ENCODE measurements at places on chromosomes 13 and 19. TPM values are rescaled to one million over a fixed set of nuclear protein-coding genes. Genes with fewer than 3 reads are reported as not detected.
A peak's percentile ranks its signal among the peaks of the same experiment; 100 is the strongest.

TNFSF13B gene
- 1.8 TPM for total RNA-seq

KCNJ14 gene
- 0.95 TPM for total RNA-seq

BRME1 gene
- total RNA-seq, result 3.4 TPM

RAVER1 gene
- 46.1 TPM for total RNA-seq

ZNF93 gene
- total RNA-seq, result 30.4 TPM

GRCh38 chr19:1167687-1168571 is 6.1 kb downstream of the SBNO2 start:
- H3K36me3 ChIP-seq, result peaks cover 16% of the 10 kb centered on the region
- H3K4me3 ChIP-seq, result no peak overlapping the region
- no peak for DNase-seq
- peaks cover 15% of the 10 kb centered on the region for H3K27me3 ChIP-seq

DNA sequence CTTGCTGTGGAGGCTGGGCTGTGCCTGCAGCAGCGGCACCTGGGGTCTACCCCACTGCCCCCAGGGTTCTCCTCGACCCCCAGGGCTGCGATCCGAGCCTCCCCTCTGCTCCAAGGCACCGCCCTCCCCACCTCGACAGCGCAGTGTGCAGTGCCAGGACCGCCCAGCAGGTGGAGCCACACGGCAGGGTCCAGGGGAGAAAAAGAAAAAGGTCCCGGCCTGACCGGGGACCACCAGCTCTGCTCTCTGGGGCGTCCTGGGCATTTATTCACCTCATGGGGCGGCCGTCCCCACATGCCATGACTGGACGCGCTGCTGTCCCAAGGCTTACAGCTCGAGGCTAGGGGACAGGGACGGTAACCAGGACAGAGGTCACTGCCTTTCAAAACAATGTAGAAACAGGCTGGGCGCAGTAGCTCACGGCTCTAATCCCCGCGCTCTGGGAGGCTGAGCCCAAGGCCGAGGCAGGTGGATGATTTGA is 10.6 kb downstream of the REXO1 start:
- H3K4me1 ChIP-seq, result peaks cover 23% of the 10 kb centered on the region
- no peak overlapping the region for H3K27ac ChIP-seq
- DNase-seq, result peak; percentile 86
- H3K4me3 ChIP-seq, result no peak overlapping the region
- peaks cover 15% of the 10 kb centered on the region for H3K27me3 ChIP-seq

DNA sequence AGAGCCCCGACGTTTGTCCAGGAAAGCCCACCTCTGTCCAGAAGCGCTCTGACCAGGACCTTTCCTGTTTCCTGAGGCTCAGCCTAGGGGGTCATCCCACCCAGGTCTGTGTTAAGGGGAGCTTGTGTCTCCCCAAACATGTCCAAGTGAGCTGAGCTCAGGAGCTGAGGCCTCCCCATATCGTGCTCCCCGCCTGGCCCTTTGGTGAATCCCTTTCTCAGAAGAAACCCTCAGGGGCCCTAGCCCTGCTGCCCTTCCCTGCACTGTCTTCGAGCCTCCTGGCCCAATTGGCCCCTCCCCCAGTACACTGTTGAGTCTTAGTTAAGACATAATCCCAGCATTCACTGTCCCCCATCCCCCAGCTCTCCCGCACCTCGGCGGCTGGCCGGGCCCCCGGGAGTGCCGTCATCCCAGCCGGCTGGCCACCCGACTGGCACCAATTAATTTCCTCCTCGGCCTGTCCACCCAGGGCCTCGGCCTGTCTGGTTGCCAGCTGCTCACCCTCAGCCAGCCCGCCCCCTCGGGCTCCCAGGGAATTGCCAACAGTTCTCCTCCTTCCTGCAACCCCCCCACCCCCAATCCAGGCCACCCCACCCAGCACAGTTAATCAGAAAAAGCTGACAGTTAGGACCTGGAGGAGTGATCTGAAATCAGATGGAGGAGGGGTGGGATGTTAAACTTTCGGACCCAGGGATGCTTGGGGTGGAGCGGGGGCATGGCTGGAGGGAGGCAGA is 13.6 kb downstream of the IER2 start:
- peak overlapping the region; percentile 83 for H3K4me3 ChIP-seq
- peak overlapping the region; percentile 100 for H3K27ac ChIP-seq
- H3K27me3 ChIP-seq, result peaks cover 7% of the 10 kb centered on the region
- peak; percentile 83 for DNase-seq
- H3K4me1 ChIP-seq, result peaks cover 38% of the 10 kb centered on the region
- no peaks in the 10 kb centered on the region for H3K36me3 ChIP-seq

DNA sequence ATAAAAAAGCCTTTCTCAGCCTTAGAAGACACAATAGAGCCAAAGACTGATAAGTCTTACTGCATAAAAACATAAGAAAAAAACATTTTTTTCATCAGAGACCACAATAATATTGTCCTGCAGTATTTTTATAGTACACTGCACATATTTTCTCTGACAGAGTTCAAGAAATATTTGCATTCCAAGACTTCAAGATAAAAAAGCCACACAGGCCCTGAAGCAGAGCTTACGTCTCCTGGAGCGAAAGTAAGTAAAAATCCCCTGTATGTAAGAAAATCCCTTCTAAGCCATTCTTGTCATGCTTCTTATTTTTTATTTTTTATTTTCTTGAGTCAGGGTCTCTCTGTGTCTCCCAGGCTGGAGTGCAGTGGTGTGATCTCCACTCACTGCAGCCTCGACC is 755.9 kb downstream of the LIG4 start:
- H3K27ac ChIP-seq, result no peak overlapping the region
- no peaks in the 10 kb centered on the region for H3K36me3 ChIP-seq
- no peak for DNase-seq
- peaks cover 1% of the 10 kb centered on the region for H3K27me3 ChIP-seq
- no peak overlapping the region for H3K4me3 ChIP-seq

DNA sequence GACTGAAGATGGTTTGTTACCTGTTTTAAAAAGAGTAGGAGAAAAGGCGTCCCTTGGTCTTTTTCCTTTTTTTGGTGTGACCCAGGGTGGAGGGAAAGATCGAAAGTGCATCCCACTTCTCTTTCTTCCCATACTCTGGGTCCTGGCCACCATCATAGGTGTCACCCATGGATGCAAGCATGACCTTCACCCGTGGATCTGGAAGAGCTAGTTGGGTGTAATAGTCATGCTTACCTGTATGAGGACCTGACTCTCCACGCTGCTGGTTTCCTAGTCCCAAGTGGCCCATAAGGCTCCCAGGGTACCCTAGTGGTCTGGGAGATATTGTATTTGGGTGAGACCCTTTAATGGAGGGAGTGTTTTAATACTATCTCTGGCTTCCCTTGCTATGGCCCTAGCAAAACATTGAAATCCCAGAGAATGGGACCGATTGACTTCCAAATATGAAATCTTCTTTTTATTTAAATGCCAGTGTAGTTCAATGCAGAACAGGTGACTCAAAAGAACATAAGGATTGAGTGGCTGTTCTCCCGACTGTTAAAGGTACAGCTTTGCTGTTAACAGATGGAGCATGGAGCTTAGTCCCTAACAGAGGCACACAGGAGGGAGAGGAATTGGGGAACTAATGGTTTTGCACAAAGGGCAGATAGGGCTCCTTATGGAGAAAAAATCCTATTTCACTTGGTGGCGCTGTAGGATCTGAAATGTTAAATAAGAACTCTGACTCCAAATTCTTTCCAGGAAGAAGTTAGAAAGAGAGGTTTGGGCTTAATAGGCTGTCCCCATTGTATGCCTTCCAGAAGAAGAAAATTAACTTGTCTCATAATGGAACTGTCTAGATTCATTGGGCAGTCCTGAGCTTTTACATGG is 7.0 kb upstream of the ZNF550 start:
- H3K27ac ChIP-seq, result no peak overlapping the region
- no peaks in the 10 kb centered on the region for H3K4me1 ChIP-seq
- H3K36me3 ChIP-seq, result peaks cover 45% of the 10 kb centered on the region

GRCh38 chr19:7368456-7368855 is 19.7 kb downstream of the ARHGEF18 start:
- peaks cover 13% of the 10 kb centered on the region for H3K27me3 ChIP-seq
- H3K27ac ChIP-seq, result no peak overlapping the region
- H3K4me3 ChIP-seq, result no peak overlapping the region
- no peak for DNase-seq
